ENCODE measurements at places on chromosomes 7 and 10.

- peak; percentile 54 for DNase-seq
Observed at GRCh38 chr7:43652364-43652763, 69.5 kb downstream of the STK17A start.

- DNase-seq, result no peak
Observed at GRCh38 chr7:79406371-79406770, 47.1 kb downstream of the MAGI2 start.

GRCh38 chr7:81277691-81278090, 358.8 kb upstream of the SEMA3C start:
- no peak for DNase-seq

GRCh38 chr7:20624666-20625385, 9.4 kb downstream of the ABCB5 start:
- no peak for DNase-seq

- DNase-seq, result no peak
Observed at GRCh38 chr7:128948312-128948973, 10.7 kb downstream of the IRF5 start.

GRCh38 chr7:16670021-16670420, 24.0 kb downstream of the BZW2 start:
- no peak for DNase-seq

GRCh38 chr7:30896036-30896435, 15.6 kb upstream of the AQP1 start:
- DNase-seq, result no peak

- peak; percentile 72 for DNase-seq
Observed at GRCh38 chr7:112898432-112899290, 108.5 kb upstream of the TMEM168 start.

DNA sequence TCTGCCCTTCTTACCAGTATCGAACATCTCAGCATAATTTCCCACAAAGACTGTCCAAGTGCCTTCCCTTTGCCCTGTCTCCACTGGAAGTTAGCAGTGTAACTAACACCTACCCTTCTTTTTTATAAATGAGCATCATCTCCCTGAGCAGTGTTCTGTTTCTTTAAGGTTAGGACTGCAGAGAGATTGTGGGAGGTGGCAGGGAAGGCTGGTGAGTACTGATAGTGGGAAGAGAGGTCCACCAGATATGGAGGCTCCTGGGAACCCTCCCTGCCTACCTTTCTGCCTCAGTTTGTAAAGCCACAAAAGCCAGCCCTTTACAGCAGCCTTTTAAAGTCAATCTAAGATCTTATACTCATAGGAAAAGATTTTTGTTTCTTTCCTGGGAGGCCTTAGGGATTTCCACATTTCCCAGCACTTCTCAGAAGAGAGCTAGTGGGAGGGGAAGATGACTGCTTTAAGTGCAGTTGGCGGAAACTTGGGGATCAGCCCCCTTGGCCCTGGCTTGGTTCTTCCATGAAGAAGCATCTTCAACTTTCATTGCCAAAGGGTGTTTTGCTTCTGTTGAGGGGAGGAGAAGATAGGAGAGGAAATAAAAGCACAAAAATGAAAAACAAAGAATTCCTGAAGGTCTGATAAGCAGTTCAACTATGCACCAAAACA, 36.6 kb upstream of the CALD1 start:
- DNase-seq, result no peak

GRCh38 chr10:43160921-43161255, 22.6 kb downstream of the CSGALNACT2 start:
- no peak for DNase-seq

DNA sequence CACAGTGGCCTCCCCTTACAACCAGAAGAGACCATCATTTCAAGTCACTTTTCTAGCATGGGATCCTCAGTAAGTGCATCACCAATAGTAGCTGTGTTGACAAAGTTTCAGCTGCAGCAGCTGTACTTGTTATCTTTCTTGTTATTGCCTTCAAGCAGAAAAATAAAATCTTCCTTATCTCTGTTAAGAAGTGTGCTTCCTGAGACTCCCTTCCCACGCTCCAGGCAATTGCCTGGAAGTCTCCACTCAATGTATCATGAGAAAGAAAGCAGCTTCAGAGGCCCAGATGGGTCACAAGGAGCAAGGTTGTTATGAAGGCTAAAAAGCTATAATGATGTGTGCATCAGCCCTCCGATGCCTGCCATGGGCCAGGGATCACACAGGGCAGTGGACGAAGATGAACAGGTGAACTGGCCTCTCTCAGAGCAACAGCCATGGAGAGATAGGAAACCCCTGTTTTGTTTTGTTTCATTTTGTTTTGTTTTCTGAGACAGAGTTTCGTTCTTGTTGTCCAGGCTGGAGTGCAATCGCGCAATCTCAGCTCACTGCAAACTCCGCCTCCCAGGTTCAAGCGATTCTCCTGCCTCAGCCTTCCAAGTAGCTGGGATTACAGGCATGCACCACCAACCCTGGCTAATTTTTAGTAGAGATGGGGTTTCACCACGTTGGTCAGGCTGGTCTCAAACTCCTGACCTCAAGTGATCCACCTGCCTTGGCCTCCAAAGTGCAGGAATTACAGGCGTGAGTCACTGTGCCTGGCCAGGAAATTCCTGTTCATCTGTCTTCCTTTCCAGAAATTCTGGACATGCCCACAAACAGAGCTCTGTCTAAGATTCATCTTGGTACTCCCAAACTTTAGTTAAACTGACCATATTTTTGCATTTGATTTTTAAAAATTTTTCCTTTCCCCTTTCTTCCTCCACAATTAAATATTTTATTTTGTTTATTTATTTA, 340.5 kb downstream of the TNS3 start:
- DNase-seq, result no peak

DNA sequence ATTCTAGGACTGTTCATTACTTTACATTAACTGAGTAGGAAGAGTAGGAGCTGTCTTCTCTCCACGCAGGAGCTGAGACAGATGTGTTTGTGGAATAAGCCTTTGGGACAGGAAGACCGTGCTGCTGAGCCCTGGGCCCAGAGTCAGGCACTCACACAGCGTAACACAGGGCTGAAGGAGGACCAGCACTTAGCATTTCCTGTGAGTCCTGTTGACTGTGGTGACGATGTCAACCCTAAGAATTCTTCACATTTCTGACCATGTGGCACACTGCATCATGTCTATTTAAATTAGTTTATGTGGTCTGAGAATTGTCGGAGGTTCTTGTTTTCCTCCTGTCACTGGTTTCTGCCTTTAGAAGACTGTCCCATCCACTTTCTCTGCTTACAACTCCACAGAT, 117.2 kb downstream of the PIP4K2A start:
- peak; percentile 83 for DNase-seq

DNA sequence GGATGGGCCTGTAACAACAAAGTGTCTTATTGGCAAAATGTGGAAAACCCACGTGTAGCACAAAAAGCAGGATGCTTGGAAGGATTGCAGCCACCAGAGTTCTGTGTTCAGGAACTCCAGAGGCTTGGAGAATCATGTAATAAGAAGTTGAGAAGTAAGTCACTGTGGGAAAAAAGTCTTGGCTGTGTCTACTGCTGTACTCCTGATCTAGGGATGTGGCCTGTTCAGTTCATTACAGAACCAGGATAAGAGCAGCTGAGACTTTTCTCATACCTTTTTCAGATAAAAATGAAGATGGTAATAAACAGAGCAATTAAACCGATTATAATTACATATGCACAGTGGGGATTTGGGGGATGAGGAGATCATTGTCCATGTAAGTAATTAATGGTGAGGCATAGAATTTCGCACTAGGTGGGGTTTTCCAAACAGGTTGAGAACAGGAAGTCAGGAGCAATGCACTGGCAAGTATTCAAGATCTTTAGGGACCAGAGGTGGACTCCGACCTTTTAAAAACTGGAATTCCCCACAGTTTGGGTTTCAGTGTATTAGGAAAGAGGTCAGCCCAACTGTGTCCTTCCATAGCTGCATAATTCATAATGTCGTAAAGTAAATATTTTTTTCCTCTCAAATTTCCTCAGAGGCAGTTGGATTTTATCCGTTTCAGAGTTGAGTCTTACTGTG, 281.7 kb downstream of the FRMD4A start:
- peak; percentile 51 for DNase-seq

DNA sequence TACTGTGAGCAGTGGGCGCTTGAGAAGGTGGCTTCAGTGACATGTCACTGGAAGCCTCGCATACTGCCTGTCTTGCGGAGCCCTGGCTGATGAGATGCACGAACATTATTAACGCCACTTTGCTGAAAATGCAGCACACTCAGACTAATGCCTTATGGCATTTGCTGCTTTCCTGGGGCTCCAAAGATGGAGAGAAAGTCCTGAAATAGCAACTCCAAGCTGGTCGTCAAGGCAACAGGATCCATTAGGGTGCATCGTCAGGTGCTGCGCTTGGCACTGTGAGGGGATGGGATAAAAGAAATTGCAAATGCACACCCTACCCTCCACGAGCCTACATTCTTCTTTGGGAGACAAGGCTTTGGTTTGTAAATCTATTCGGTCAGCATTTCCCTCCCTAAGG, 592.5 kb downstream of the TYW1 start:
- no peak for DNase-seq

- no peak for DNase-seq
Observed at GRCh38 chr10:116756277-116756676, 13.9 kb upstream of the HSPA12A start.

- DNase-seq, result peak; percentile 76
Observed at GRCh38 chr7:39453743-39454355, 112.4 kb upstream of the YAE1 start.

- DNase-seq, result no peak
Observed at GRCh38 chr10:127044186-127044585, 139.0 kb downstream of the DOCK1 start.

- no peak for DNase-seq
Observed at GRCh38 chr7:134565643-134566136, 16.8 kb downstream of the AKR1B15 start.

DNA sequence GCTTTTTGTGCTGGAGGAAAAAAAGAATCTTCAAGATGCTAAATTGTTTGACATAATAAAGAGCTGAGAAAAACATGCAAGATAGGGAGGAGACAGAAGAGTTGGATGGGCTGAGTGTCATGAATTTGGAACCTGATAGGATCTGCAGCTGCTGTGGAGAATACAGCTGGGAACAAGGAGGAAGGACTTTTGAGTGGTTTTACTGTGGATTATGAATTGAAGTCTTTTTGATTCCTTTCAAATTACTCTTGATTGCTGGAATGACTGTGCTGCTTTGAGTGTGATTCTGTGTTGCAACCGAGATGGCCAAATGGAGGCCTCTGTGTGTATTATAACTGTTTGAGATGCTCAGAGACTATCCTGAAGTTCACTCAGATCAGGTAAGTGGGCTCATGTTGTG, 4.0 kb downstream of the EFCAB10 start:
- DNase-seq, result no peak

- DNase-seq, result no peak
Observed at GRCh38 chr10:100779329-100779728, 33.9 kb downstream of the PAX2 start.

GRCh38 chr7:87506246-87507180, 31.0 kb upstream of the ABCB4 start:
- peak; percentile 40 for DNase-seq

DNA sequence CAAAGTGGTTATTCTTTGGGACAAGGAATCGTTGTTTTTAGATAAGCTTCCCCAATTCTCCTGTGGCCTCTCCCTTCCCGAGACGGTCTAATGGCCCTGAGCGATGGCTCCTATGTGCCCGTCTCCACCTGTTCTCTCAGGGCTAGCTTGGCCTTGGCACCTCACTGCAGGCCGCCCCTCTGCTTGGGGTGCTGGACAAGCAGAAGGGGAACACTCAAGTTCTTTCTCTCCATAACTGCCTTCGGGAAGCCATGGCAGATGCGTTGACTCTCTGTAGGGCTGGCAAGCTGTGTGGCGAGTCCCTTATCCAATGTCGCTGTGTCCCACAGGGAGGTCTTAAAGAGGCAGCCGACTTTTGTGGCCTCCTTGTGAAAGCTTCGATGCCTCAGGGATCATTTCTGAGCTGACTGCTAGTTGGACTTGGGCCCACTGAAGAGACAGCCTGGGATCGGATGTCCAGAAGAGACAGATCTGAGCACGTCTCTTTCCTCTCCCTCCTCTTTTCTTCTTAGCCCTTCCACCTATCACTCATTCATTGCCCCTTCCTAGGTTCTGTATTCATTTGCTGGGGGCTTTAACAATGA, 70.8 kb downstream of the GRK5 start:
- DNase-seq, result no peak

DNA sequence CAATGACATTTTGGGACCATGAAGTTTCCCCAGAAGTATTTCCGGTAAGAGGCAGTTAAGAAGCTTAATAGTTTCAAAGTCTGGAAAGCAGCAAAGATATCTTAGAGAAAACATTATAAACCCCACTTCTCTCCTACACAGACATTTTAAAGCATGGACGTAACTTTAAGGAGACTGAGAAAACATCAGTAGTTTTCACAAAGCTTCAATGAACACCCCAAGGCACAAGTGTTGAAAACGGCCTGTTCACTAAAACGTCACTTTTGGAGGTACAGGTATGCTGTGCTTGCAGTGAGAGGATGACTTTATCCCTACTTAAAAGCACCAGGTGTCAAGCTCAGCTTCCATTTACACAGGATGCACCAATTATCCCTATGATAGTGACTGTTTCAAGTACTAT, 25.0 kb downstream of the NCOA4 start:
- no peak for DNase-seq

DNA sequence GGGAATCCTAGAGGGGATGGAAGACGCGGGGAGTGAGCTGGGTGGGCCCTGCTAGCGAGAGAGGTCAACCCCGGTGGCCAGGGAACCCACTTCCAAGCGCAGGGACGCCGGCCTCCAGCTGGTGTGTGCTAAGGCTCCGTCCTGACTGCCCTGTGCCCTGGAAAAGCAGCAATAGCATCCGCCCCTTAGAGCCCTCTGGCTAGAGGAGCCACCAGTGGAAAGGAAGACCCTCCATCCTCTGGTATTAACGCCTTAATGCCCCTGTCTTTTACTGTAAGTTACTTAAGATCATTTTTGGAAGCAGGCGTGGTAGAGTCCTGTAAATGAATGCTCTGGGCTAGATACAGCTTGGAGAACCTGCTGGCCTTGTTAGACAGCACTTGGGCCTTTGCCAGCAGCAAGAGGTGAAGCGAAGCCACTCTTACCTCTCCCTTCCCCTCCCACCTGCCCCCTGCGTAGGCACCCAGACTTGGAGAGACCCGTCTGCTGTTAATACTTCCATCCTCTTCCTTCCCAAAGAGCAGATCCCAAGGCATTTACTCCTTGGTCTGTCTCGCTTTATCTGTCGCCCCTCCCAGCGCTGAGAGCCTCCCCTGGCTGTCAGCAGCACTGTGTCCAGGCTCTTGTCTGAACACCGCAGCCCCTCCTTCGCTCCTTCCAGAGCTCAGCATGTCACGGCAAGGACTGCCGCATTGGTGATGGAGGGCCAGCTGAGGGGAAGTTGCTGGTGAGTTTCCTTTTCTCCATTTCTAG, 4.6 kb downstream of the REPIN1 start:
- DNase-seq, result no peak

DNA sequence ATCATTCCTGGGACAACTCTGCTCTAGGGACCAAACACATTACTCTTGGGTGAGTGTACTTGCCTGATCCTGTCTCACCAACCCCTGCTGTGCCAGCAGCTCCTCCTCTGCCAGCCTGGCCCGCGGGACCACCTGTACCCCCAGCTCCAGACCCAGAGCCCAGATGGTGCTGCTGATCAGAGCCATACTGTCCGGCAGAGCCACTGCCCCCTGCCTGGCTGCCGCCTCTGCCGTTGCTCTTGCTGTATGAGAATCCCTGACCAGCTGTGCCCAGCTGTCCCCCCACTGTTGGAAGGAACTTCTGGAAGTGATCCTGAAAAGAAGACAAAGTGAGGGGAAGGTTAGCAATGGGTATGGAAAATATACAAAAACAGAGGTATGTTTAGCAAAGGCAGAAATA, 6.9 kb downstream of the MYOZ1 start:
- DNase-seq, result no peak
